ENCODE measurements at places on chromosomes 7 and 10.

GRCh38 chr7:13797545-13797944 lies 191.9 kb downstream of the ETV1 start:
- peak; percentile 13 for DNase-seq

DNA sequence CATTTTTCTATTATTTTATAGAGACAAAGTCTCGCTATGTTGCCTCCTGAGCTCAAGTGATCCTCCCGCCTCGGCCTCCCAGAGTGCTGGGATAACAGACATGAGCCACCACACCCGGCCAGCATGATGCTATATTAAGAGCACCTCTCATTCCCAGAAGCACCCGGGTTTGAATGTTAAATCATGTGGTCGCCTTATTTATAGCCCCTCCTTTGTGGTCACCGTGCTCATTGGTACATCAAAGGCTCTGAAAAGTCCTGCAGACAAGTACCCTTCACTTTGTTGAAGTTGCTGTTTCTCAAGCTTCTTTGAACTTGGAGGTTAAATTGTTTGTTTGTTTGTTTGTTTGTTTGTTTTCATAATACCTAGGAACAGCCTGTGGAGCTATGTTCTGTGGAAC lies 40.0 kb downstream of the CLIP2 start:
- DNase-seq, result no peak

- DNase-seq, result no peak
Measured at GRCh38 chr10:89091496-89091895, 100.9 kb downstream of the FAS start.

DNA sequence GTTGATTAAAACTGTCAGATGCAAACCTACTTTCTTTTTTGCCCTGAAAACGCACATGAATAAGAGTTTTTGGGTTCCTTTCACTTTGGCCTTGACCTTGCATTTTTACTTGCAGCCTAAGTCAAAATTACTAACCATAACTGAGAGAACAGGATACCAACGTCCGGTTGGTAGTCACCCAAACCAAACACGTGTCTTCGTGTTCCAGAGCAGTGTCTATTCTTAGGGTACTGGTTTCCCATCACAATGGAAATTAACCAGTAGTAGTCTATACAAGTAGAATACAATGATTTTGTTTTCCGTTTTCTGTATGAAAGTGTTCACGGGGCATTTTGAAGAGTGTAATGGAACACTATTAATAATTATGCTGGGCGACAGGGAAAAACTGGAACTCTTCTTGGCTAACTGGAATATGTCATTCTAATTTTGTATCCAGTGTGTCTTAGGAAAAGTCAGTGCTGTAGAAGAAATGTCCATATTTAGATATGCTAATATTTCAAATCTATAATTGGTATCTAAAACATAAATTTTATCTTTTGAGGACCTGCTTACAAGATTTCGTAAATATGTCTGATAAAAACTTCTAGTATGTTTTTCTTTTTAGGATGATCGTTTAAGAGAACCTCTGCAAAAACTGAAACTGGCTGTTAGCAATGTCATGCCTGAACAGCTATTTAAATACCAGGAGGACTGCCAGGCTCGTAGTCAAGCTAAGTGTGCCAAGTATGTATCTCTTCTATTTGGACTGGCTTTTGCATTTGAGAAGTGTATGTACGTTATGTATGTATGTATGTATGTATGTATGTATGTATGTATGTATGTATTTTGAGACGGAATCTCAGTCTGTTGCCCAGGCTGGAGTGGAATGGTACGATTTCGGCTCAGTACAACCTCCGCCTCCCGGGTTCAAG lies 40.9 kb downstream of the UBN2 start:
- no peak for DNase-seq

DNA sequence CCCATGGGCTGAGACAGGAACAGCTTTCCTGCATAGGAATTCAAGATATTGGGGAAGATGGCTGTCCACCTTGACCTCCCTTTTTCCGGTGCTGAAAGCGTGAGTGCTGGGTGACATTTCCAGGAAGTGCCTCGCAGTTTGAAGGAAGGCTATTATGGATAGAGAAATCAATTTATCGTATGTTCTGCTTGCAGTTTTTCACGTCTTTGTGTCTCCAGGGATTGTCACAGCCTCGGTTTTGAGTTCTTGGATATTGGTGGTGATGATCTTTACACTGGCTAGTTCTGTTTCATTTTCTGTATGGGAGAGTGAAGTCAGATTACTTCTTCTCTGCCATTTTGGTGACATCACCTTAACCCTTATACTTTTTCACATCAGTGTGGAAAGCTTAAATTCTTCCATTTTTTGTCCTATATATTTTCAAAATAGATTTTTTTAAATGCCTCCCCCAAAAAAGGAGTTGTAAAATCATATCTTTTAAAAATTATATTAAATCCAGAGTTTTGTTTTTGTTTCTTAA lies 102.5 kb upstream of the APBB1IP start:
- no peak for DNase-seq

DNA sequence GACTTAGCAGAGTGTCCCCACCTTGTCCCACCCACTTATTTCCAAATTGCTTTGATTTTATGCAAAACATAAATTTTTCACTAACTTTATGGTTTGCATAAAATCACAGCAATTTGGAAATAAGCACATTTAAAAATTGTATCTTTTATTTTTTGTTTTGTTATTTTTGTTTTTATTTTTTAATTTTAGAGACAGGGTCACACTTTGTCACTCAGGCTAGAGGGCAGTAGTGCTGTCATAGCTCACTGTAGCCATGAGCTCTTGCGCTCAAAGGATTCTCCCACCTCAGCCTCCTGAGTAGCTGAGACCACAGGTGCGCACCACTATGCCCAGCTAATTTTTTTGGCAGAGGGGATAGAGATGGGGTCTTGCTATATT lies 43.2 kb downstream of the APBB1IP start:
- DNase-seq, result no peak

DNA sequence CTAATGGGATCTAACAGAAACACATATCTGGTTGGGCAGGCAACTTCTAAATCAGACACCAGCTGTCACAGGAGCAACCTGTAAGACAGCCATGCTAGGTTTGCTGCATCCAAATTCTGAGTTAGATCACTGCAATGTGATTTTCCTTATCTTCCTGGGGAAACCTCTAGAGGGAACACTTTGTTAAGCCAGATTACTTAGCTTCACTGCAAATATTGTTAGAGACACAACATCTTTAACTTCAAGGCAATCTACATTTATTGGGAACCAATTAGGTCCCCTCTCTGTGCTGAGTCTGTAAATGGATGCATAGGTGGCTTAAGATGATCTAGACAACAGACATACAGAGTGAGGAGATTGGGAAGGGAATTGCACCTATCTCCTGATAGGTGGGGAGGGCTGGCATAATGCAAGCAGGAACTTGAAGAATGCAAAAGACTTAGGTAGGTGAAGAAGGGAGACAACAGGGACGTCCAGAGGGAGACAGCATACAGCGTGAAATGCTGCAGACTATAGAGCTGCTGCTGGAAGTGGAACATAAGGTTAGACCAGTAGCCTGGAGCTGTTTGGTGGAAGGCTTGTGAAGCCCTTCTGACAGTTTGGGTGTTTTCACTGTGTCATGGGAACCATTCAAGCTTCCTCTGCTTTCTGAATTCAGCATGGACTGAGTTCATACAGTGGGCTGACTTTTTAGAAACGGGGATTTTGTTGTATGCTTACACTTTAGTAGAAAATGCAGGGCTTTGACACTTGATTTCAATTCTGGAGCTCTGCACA lies 109.8 kb upstream of the ELMO1 start:
- no peak for DNase-seq

GRCh38 chr7:151168003-151168786 lies 701 bp upstream of the GBX1 start:
- DNase-seq, result no peak

GRCh38 chr7:25669961-25670841 lies 441.9 kb upstream of the NPVF start:
- DNase-seq, result no peak

GRCh38 chr7:152866125-152866524 lies 106.6 kb downstream of the ACTR3B start:
- no peak for DNase-seq

DNA sequence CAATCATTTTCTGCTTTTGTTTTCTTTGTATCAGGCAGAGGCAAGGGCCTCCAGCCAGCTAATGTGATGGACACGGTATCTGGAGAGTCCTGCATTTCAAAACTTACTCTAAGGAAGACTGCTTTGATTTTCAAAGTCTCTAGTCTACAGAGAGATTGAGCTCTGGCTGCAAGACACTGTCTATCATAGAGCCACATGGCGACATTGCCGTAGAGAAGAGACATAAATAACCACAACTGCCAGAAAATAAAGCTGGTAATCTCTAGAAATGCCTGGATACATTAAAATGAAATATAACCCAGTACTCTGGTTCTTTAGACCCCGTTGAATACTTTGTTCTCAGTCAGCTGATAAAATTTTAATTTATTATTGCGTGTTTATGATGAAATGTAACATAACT lies 90.8 kb downstream of the OTUD1 start:
- DNase-seq, result no peak

DNA sequence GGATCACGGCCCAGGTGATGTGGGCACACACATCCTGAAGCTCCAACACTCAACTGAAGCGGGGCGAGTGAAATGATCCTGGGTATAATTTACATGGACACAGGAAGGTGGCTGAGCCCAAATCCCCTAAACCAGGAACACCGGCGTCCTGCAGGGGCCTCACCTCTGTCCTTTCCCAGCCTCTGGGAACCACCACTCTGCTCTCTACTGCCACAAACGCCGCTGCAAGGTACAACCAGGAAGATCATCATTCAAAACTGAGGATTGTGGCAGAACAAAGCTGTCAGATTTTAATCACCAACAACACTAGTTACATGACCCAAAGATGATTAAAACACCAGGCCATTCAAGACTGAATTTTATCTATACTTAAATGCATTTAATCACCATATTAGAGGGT lies 104.0 kb downstream of the DIP2C start:
- DNase-seq, result no peak

- DNase-seq, result no peak
Measured at GRCh38 chr7:12540850-12541249, 29.7 kb upstream of the SCIN start.

DNA sequence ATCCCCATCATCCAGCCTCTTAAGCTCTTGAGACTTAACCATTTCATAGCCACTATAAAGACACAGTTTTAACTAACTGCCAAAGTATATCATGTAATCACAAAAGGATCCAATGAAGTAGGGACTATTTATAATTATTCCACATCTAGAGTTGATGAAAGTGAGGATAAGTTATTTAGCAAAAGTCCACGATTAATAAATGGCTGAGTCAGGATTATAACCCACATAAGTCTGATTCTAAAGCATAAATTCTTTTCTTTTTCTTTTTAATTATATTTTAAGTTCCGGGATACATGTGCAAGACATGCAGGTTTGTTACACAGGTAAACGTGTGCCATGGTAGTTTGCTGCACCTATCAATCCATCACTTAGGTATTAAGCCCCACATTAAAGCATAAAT lies 166.1 kb downstream of the PPP1R3A start:
- DNase-seq, result no peak

- DNase-seq, result no peak
Measured at GRCh38 chr7:2631946-2632732, at the start of gene TTYH3. TTYH3 (plus strand) TSS chr7:2631986; CDS start chr7:2632156, 170 bp downstream.

DNA sequence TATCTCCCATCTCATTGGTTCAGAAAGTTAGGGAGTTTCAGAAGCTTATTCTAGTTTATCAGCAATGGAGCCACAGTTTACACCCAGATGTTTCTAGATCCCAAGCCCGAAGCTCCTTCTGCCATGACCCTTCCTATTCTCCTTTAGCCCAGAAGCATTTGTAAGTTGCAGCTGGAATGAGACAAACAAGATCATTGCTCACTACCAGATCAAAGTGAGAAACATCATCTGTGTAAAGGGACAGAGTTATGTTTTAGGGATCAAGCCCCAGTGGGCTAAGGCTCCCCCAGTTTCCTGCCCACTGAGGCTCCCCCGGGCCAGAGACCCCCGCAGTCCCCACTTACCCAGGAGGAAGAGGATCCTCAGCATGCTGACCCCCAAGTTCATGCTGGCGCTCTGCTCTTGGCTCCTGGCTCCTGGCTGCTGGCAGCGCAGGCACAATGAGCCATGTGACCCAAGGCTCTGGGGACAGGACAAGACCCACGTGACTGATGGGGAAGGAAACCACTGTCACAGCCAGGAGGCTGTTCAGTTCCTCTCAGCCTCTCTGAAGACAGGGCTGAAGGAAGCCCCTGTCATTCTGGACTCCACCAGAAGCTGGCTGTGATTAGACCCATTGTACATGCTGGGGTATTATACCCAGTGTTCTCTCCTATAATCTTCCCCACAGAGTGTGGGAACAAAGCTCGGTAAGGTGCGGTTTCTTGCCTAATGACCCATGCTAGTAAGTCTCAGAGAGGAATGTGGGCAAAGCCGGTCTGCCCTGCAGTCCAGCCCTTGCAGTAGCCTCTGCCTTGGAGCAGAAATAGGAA lies at the start of gene TMEM273:
TSS of gene TMEM273 (minus strand) at position 442 of the 812 bp plus-strand sequence. CDS start at position 387, 55 bp downstream.
- DNase-seq, result no peak

DNA sequence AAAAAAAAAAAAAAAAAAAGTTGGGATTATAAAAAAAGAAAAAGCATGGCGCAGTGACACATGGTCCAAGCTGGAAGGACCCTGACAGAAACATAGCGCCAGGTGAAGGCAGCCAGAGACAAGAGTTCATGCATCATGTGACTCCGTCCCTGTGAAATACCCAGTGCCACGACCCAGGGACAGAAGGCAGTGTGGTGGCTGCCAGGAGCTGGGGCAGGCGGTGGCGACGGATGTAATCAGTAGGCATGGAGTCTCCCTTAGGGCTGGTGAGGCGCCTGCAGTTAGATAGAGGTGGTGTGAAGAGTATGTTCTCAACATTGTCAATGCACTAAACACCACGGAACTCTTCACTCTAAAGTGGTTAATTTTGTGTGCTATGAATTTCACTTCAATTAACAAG lies 43.9 kb downstream of the STK32C start:
- DNase-seq, result no peak

DNA sequence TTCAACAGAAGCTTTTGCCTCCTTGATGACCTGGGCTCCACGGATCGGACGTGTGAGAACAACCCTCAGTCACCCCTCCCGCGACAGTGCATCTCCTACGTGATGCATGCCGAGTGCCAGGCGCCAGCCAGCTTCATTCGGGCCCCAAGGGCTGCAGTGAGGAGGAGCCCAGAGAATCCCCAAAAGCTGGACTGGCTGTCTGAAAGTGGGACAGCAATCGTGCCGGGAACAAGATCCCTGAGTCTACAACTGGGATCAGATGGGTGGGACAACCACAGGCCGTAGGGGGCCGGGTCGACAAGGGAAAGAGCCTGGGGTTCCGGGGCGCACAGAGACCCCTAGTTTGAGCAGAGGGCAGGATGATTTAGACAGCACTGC lies 27.2 kb downstream of the EBF3 start:
- no peak for DNase-seq

GRCh38 chr10:106474876-106475275 lies 689.6 kb downstream of the SORCS1 start:
- DNase-seq, result peak; percentile 50

DNA sequence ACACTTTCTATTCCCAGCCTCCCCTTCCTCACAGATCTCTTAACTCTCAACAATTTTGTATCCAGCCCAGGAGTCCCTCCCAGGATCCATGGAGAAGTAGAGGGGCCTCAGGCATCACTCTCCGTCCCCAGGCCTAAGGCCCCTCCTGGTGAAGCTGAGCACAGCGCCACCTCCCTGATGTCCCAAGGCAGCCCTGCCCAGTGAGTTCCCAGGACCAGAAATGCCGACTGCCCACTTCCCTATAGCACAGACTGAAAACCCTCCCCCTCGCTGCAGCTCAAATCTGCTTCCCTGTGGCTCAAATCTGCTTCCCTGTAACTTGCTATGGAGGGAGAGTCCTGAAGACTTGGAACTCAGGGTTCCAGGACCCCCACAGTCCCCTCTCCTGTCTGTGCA lies 35.6 kb downstream of the YKT6 start:
- no peak for DNase-seq

GRCh38 chr7:94205529-94205928 lies 189.2 kb upstream of the COL1A2 start:
- no peak for DNase-seq

- no peak for DNase-seq
Measured at GRCh38 chr7:39633563-39634477, 10.4 kb downstream of the RALA start.
